Stimulated activated CD4-positive, alpha-beta T cell treated with anti-CD3 and anti-CD28 coated beads, Interleukin-12 subunit alpha, Interleukin-12 subunit beta, amount 100 ng/mL, for 4 hours (primary cell): ENCODE measurements at places on chromosomes 7 and 10.

DNA sequence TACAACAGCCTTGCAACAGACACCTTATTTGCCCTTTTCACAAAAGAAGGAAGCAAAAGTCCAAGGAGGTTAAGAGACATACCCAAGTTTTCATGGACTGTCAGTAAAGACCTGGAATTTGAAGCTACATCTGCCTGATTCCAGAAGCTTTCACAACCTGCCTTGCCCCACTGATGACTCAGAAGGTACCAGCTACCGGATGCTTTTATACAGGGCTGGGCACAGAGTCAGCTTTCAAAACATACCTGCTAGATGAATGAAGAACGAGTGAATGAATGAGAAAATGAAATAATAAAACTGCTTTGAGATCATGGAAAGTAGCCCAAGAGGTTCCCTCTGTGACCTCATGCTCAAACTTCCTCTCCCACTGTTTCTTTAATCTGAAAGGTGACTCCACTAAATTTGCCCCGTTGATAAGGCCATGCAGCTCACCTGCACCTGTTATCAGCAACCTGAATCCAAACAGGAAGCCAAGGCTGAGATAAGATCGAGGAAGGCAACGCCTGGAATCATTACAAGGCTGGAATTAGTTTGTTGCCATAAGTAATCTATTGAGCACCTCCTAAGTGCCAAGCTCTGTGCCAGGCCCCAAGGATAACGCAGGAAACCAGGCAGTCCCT is 151.5 kb downstream of the WDR11 start:
- DNase-seq: no peak

DNA sequence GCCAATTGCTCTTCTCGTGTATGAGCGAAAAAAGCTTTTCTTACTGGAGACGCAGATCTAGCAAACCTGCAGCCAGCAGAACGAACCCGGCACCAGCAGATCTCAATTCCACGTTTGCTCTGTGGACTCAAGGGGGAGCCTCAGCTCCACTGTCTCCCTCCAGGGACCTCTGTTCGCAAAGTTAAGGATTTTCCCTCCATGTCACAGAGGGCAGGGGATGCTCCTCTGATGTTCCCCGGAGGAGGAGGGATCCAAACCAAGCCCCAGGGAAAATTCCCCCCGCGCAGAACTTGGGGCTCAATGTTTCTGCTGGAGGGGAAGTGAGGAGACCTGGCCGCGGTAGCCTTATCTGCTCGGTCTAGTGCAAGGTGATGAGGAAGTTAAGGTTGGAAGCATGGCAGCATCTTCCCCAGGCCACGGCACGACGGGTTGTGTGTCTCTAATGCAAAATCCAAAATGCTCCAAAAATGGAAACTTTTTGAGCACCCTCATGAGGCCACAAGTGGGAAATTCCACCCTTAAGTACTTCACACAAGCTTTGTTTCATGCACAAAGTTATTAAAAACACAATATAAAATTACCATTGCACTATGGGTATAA is 9.0 kb downstream of the IQCE start:
- DNase-seq: no peak

DNA sequence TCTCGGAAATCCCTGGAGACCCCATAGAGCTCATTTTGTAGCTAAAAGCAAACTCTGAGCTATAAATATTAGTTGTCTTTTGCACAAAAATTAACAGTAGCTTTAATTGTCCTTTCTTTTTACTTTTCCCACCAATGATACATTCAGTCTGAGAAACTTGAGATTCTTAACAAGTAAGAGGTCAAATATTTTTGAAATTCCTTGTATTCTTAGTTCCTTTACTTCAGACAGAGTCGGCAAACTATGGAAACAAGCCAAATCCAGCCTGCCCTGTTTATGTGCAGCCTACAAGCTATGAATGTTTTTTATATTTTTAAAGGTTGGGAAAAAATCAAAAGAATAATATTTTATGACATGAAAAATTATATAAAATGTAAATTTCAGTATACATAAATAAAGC is 146.6 kb downstream of the CTNNA3 start:
- DNase-seq: no peak

- DNase-seq: no peak
These were observed 568 bp downstream of the PRSS2 start for GRCh38 chr7:142771353-142771723.

DNA sequence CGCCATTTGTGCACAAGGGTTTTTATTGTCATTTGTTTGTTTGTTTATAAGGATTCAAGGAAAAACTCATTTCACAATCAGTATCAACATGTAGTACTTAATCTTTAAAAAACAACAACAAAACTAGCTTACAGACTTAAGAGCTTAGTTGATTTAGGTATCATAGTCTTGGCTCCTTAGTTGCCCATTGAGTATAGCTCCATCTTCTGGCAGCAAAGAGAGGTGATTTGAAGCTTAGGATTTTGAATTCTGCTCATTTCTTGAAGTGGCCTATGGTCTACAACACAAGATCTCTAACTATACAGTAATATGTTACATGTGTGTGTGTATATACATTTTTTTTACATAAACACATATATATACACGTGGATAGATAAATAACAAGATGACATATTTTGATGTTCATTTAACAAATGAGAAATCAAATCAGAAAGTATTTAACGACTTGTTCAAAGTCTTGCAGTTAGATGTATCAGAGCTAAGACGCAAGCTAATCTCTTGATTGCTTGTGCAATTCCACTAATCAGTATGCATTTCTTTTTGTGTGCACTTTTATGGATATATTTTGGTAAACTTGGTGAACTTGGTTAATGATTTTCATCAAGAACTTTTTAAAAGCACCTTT is 307.3 kb downstream of the CAMK1D start:
- no peak for DNase-seq

GRCh38 chr7:41998041-41998440 is 239.0 kb downstream of the GLI3 start:
- no peak for DNase-seq

DNA sequence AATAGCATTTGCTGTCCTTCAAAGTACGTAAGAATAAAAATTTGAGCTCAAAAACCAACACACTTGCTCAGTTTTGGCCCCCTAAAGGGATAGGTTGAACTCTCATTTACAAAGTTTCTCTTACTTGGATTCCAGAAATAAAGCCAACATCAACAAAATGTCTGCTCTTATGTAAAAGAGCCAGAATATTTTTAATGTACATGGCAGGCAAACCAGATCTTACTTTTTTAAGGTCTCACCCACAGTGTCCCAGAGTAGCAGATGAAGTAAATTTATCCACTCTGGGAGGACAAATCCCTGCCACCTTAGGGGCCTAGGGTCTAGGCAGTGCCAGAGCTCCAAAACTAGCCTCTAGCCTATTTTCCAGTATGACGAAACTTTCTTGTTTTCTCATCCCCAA is 159.6 kb downstream of the SKAP2 start:
- no peak for DNase-seq

DNA sequence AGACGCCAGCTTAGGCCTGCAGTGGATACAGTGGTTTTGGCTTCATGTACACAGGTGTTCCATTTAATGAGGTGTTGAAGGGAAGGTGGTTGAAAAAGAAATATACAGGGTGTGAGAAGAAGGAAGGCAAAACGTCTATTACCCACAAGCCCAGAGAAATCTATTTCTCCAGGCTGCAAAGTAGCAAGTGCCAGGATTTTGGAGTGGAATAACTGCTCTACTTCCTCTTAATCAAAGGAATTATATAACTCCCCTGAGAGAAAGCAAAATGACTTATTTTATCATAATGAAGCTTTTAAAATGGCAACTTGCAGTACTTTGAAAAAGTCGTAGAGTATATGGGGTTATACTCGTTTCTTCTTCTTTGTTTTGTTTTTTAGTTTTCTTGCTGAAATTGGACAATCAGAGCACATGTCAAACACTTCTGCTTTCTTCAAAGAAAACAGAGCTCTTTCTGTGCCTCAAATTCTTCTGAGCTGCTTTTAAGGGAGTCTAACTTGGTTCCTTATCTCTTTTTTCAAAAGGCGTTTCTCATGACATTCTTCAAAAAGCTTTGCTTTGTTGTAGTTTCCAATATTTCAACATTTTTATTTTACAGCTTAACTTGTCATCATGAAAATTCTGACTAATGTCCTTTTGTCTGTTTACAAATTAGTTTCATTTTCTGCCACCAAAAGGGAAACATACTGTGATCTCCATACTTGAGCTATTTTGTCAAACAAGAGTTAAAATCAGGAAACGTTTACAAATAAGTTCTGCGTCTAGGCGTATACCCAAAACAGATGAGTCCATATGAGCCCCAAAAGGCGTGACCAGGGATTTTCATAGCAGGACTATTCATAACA is 289.7 kb downstream of the FRMD4A start:
- no peak for DNase-seq

- no peak for DNase-seq
These were observed 33.1 kb upstream of the C10orf71 start for GRCh38 chr10:49265885-49266284.

DNA sequence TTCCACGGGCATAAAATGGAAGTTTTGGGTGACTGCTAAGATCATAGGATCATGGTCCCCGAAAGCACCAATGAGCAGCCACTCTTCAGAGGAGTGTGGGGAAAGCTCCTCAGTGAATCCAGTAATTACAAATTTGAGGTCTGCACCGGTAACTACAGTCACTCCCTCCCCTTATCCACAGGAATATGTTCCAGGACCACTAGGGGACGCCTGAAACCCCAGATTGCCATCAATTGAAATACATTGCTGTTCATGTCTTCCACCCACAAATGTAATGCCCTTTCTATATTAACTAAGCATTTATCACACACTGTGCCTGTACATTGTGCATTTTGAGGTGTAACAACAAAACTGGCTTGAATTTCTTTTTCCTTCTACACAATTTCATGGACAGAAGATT is 447.9 kb upstream of the PFKP start:
- DNase-seq: no peak

GRCh38 chr10:86373251-86373650 is 6.7 kb upstream of the GRID1 start:
- DNase-seq: no peak

GRCh38 chr10:62759599-62760175 is 44.8 kb upstream of the ADO start:
- no peak for DNase-seq

- no peak for DNase-seq
These were observed 126.7 kb upstream of the CALN1 start for GRCh38 chr7:72538856-72539255.

- no peak for DNase-seq
These were observed 52.5 kb upstream of the UNC5B start for GRCh38 chr10:71159892-71160291.

DNA sequence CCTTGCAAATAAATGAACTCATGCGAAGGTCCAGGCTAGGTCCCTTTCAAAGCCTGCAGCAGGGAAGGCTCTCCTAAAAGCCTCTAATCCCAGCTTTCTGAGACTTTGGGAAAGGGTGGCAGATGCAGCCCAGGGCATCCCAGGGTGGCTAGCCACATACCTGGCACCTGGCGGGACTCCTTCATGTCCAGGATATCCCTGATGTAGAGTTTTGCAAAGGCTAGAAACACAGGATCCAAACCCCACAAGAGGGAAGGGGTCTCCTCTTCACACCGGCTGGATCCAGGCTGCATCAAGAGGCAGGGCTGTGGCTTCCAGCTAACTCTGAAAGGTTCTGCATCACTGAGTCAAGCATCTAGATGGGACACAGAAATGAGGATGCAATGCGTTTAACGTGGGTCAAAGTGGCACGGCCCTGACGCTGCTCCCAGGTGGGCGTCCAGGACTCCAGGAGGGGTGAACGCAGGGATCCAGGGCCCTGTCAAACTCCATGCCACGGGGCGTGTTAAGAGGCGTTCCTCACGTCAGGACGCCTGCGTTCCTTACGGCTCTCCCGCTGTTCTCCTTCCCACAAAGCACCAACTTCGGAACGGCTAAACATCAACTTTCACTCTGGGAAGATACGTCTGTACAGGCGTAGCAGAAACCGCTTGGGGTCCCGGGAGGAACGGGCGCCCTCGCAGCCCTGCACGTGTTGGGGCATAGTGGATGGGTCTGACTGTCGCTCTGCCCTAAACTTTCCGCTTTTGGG is 507 bp downstream of the STN1 start:
- no peak for DNase-seq

DNA sequence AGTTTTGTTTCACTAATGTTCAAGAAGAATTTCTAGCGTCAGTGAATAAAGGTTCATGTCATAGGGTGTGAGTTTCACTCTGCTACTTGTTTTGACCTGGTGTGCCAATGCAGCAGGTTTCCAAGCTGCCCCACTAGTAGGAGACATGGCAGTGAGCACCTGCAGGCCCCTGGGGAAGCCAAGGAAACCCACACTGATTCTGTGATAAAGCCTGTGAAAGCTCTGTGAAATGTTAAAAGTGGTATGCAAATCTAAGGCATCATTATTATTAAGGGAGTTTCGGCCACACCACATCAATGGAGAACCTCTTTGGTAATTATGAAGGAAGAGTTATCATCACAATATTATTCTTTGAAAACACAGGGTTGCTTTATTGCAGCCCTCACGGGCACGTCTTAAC is 46.4 kb downstream of the ABCB5 start:
- DNase-seq: no peak

- DNase-seq: no peak
These were observed 9.0 kb downstream of the NDST2 start for GRCh38 chr10:73802276-73802991.

- no peak for DNase-seq
These were observed 47.0 kb upstream of the LAMB1 start for GRCh38 chr7:108049962-108050361.

GRCh38 chr7:92845736-92846135 is 9.4 kb upstream of the CDK6 start:
- DNase-seq: no peak

DNA sequence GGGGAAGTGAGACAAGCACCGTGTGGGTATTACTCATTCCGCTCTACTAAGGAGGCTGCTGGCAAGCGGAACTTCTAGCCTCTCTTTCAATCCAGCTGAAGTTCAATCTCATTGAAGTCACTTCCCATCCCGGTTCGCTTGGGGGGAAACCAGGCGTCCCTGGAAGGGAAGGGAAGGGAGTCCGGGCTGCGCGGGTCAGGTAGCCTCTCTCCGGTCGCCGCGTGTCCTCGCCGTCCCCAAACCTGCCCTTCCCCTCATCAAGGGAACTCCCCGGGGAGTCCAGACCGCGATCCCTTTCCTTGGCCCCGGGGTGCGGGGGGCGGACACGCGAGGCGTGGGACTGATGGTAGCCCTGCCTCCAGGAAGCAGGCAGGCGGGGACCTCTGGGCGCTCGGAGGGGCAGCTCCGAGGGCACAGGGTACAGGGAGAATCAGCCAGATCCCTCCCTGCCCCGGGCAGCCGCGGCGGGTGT is 598 bp upstream of the ZEB1 start:
- DNase-seq: peak; percentile 58

DNA sequence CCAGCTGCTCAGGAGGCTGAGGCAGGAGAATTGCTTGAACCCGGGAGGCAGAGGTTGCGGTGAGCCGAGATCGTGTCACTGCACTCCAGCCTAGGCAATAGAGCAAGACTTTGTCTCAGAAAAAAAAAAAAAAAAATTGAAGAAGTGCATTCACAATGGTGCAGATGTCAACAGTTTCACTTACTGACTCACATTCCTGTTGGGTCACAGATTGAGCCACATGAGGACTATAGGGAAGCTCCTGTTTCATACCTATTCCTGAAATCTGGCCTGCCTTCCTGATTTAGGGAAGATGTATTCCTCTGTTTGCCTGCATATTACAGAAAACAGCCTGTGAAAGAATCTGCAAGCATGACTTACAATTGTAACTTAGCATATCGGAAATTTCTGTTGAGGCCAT is 78.2 kb downstream of the AKR1C4 start:
- no peak for DNase-seq

- DNase-seq: no peak
These were observed 58.4 kb upstream of the PCGF5 start for GRCh38 chr10:91162050-91162494.
